AG08396 (cell line): ENCODE measurements at places on chromosomes 7 and 10.

- DNase-seq: no peak
Observed at GRCh38 chr10:35355971-35356724, 19.8 kb downstream of the CCNY start.

- DNase-seq: no peak
Observed at GRCh38 chr10:103745341-103746247, 109.8 kb downstream of the SH3PXD2A start.

- DNase-seq: peak; percentile 58
Observed at GRCh38 chr10:32055478-32056135, 618 bp downstream of the KIF5B start.

- DNase-seq: no peak
Observed at GRCh38 chr7:69204943-69205342, 393.3 kb upstream of the AUTS2 start.

- no peak for DNase-seq
Observed at GRCh38 chr10:79375321-79376077, 28.2 kb downstream of the PPIF start.

- no peak for DNase-seq
Observed at GRCh38 chr7:2786607-2787116, 57.4 kb downstream of the GNA12 start.

- no peak for DNase-seq
Observed at GRCh38 chr10:19003341-19003740, 45.3 kb upstream of the MALRD1 start.

- DNase-seq: peak; percentile 11
Observed at GRCh38 chr10:29012926-29013554, 275.8 kb upstream of the LYZL1 start.

DNA sequence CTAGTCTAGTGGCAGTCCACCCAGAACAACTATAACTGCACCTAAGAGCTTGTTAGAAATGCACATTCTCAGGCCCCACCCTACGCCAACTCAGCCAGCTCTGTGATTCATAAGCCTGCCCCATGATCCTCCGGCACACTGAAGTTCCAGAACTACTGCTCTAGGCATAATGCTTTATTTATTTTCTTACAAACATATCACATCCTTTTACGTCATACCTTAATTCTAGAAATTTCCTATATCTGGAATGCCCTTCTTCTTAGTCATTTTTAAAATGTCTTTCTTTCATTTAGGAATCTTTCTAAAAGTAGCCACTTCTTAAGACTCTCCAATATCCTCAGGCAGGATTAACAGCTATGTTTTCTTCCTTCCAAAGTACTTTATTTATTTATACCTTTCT, 480.1 kb downstream of the INHBA start:
- peak; percentile 62 for DNase-seq

GRCh38 chr7:34747176-34747781, 89.3 kb downstream of the NPSR1 start:
- DNase-seq: no peak

DNA sequence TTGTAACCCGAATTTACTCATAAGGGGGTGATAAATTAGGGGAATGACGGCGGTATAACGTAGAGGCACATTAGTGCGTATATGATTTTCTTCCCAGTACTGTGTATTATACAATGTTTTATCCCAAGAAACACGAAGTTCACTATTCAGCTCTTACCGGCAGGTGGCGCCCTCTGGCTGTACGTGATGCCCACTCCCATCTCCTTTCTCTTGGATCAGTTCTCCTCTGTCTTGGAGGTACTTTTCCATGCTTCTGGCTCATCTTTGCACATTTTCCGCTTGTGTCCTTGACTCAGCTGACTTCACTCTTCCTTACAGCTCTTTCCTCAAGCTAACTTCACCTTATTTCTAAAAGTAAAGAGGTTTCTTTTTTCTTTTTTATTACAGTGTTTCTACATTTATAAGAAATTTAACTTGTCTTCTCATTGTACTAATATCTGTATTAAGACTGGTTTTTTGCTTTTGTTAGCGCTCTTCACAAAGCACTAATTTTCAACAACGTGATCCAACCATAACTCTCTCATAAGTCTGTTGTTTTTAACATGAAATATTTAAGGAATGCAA, 21.3 kb downstream of the TMEM176B start:
- DNase-seq: peak; percentile 66

GRCh38 chr10:120580918-120581895, 124.2 kb downstream of the PLPP4 start:
- no peak for DNase-seq

DNA sequence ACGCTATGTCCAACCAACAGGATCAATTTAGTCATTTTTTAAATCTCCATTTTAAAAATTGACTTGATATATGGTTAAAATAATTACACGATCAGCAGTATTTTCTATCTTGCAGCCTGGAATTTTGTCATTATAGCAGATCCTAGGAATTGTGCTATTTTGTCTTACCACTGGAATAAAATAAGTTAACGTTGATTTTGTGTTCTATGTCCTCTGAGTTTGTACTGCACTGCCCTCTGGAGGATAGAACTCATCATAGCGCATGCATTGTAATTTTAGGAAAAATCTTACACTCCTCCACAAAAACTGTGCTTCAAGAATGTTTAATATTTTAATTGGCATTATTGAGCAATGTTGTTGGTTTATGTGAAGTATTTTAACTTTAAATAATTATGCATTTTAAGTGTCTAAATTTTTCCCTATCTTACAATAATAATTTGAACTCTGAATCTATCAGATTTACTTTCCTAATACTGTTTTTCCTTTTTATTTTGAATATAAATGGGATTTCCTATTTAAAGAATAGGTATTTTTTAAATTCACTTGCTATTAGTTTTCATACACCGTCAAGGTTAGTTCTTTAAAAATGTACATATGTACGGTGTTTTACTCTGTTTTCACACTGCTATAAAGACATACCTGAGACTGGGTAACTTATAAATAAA, 220.1 kb downstream of the PPP1R3A start:
- DNase-seq: peak; percentile 9

DNA sequence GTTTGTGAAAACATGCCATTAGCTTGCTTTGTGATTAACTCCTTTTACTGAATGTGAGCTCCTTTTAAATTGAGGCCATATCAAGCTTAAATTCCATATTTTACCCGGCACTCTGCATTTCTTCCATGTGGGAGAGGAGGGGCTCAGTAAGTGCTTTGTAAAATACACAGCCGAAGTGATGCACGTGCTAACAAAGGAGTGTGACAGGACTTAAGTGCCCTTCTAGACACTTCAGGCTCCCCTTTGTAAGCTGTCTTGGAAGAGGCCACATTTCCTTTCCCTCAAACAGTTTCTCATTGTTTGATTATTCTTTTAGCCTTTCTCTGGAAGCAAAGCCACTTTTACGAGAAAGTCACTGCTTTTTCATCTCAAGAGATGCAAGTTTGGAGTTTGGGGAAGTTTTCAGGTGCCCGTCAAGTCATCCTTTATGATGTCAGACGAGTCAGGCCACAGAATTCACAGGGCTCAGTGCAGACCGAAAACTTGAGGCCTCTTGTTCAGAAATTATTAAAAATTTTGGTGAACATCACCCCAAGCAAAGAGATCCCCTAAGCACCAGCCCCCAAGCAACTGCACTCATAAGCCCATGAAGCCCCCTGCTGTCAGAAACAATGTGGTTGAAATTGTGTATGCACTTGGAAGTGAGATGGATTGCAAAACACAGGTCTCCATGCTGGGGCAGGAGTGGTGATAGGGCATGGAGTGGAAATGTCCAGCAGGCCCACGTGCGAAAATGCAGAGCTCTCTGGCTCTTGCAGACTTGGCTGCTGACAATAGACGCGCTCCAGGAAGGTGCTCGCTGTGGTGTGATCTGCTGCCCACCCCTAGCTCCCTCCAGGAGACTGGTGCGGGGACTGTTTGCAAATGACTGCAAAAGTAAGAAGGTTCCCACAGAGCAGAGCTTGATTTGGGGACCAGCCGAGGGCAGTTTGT, 11.5 kb downstream of the IKZF1 start:
- DNase-seq: no peak

DNA sequence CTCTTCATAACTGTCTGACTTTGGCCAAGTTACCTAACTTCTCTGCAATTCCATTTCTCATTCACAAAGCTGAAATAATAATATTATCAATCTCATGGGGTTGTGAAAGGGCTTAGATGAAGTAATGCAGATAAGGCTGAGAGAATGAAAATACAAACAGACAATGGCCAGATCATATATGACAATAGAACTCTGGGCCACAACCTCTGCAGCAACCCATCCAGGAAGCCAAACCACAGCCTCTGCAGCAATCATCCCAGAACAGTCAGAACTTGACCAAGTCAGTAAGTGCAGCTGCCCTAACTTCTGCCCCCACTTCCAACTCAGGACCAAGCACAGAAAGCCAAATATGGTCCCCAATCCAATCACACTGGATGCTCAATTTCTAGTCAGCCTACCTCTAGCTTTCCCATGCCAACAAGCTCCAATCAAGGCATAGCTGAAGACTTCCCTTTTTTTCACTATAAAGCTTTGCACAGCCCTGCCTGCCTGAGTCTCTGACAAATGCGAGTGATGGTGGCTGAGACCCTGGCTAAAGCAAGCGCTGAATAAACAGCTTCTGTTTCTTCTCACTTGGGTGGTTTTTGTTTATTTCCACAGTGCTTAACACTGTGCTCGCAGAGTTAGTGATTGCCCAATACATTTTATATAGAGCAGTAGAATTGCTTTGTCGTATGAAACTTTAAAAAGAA, 34.8 kb upstream of the TNPO3 start:
- DNase-seq: no peak

DNA sequence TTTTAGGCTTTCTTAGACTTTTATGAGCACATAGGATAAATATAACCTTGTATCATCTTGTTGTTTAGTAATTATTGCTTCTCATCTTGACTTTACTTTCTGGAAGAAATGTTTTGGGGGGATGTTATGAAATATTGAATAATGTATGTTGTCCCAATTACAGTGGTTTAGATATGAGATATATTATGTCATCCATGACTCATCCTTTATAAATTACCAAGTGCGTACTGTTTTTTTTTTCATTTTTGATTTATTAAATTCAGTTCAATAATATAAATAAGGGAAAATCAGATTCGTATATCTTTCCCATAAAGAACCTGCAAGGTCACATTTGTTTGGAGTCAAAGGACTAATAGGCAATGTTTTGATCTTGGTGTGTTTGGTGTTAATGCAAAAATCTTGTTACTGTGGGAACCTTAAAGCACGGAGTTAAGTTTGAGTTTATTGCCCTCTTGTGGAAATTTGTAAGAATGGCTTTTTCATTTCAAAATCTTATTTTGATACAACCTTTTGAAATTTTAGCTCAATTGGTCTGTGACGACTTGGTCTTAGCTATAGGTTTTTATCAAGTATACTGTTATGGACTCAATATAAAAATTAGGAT, 108.6 kb downstream of the SRI start:
- DNase-seq: peak; percentile 14

GRCh38 chr7:158103378-158103777, 484.2 kb downstream of the PTPRN2 start:
- no peak for DNase-seq

DNA sequence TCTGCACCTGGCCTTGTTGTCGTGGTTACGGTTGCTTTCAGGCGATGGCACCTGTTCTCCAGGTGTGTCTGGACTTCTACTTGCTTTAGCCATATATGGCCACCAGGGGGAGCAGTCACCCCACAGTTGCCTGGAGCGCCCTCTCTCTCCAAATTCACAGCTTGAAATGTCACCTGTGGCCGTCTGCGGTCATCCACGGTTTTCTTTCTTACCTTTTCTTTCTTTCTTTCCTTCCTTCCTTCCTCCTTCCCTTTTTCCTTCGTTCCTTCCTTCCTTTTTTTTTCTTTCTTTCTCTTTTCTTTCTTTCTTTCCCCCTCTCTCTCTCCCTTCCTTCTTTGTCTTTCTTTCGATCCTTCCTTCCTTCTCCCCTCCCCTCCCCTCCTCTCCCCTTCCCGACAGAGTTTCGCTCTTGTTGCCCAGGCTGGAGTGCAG, 150.5 kb upstream of the VKORC1L1 start:
- DNase-seq: peak; percentile 32

- DNase-seq: no peak
Observed at GRCh38 chr7:106112972-106113421, 885 bp upstream of the SYPL1 start.

DNA sequence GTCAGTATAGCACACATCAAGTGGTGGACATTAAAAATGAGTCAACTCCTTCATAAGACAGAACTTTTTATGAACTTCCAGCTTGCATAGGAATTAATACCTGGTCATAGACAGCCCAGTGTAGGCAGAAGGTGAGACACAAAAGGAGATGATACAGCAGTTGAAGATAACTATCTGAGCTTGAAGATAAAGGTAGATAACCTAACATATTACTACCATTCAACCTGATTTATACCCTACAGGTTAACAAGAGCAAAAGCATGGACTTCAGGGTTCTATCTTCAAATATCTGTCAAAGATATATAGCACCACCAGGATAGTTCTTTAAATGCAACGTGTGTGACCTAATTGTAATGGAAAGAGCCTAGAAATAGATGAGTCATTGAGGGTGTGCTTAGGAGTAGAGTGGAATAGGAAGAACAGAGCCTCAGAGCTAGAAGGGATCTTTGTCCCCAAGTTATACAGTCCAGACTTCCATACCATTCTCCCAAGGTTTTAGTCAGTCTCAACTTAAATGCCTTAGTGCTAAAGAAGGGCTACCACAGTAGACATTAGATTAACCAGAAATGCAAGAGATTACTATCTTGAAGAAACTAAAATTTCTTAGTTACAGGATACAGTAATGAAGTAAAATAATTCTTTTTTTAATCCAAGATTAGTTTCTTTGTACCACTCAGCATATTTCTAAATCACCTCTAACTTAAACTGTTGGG, 9.2 kb downstream of the ZNF800 start:
- no peak for DNase-seq

GRCh38 chr10:113735913-113736312, 15.6 kb upstream of the PLEKHS1 start:
- no peak for DNase-seq

DNA sequence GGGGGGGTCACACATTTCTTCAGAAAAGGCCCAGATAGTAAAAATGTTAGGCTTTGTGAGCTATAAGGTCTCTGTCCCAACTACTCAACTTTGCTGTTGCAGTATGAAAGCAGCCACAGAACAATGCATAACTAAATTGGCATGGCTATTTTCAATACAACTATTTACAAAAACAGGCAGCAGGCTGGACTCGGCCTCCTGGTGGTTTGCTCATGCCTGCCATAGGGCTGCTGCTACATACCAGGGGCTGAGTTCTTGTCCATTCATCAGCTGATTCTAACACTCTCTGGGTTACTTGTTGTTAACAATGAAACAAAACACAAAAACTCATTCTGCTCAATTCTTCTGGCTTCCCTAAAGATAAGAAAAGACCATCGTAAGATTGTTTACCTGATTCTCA, 109.4 kb upstream of the ADAM12 start:
- no peak for DNase-seq
